T-helper 2 cell (primary cell): ENCODE measurements at places on chromosomes 4 and X.

GRCh38 chrX:32137525-32137924 is 1065.7 kb upstream of the FTHL17 start:
- no peak for DNase-seq

- no peak for DNase-seq
These were observed 182.5 kb downstream of the RASL11B start for GRCh38 chr4:53044651-53044960.

DNA sequence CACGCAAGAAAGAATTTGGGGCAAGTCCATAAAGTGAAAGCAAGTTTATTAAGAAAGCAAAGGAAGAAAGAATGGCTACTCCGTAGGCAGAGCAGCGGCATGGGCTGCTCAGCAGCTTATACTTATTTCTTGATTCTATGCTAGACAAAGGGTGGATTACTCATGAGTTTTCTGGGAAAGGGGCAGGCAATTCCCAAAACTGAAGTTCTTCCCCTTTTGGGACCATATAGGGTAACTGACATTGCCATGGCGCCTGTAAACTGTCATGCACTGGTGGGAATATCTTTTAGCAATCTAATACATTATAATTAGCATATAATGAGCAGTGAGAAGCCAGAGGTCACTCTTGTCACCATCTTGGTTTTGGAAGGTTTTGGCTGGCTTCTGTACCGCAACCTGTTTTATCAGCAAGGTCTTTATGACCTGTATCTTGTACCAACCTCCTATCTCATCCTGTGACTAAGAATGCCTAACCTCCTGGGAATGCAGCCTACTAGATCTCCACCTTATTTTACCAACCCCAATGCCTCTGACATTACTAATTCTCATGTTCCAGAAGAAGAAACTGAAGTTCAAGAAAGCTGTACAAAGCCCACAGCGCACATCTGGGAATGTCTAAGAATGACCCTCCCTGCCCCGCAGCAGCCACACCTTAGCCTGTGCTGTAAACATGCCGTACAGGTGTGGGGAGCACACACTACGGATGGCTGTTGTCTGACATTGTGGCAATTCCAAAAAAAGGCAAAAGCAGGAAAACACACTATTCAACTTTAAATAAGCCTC is 18.6 kb downstream of the RXFP1 start:
- no peak for DNase-seq

- peak; percentile 55 for DNase-seq
These were observed 3.4 kb upstream of the USP53 start for GRCh38 chr4:119209077-119209476.

- no peak for DNase-seq
These were observed 660.6 kb upstream of the TENM3 start for GRCh38 chr4:181582595-181582994.

GRCh38 chr4:166014411-166014810 is 141.4 kb downstream of the TLL1 start:
- DNase-seq = no peak

- DNase-seq = no peak
These were observed 254.2 kb downstream of the CBR4 start for GRCh38 chr4:168755598-168756477.

DNA sequence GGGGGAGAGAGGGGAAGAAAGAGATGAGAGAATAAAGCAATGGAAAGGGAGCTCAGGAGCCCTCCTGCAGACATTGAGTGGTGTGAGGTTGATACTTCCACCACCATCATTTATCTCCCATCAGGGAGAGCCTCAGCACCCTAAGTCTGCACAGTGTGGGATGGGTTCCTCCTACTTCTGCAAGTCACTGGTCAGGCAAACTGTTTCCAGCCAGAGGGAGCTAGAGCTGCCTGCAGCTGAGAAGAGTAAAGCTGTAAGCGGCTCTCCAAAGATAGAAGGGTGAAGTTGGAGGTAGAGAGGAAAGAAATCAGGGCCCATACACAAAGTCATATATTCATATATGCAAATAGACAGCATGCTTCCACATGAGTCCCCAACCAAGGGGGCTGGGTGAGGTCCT is 21.9 kb upstream of the ZNF81 start:
- no peak for DNase-seq

GRCh38 chr4:128347175-128347868 is 59.7 kb upstream of the PGRMC2 start:
- no peak for DNase-seq

DNA sequence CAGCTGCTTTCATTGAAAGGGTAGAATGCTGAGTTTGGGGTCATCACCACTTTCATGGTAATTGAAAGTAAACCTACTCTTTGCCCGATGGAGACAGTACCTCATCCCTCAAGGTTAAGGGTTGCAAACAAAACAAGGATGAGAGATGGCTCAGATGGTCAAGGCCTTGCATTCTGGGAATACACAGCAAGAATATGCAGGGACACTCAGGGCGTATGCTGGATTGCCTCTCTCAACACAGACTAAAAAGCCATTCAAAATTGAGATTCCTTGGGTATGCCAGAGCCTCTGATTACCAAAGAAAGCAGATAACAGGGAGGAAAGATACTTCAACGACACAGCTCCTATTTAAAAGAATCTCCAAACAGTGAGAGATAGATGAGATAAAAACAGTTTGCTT is 310.4 kb downstream of the ARAP2 start:
- no peak for DNase-seq

GRCh38 chr4:153706519-153706918 is 22.4 kb downstream of the TLR2 start:
- DNase-seq = peak; percentile 29

DNA sequence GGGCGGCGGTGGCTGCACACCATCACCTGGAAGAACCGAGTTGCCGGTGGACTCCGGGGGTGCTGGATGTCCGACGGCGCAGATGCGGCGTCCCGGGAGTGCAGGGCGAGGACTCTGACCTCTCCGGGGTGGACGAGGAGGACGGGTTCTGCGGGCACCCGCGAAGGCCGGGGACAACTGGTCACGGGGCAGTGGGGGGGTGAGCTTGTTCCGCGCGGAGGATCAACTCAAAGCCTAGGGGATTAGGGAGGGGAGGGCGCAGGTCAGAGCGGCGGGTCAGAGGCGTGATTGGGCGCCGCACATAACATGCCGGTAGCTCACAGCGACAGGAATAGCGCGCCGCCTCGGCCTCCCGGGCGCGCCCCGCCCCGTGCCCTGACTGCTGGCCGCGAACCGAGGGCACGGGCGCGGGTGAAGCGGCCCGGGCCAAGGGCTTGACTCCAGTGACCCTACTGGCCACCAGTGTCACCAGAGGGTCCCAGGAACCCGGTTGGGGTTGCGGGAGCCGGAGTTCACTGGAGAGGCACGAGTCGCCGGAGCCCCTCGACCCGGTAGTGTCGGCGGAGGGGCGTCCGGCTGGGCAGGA is at the start of gene KLHL34:
Gene KLHL34, minus strand, starts transcription at position 179 of the 586 bp plus-strand sequence. CDS start 542 bp downstream, outside the sequence.
- no peak for DNase-seq

GRCh38 chr4:119284876-119285780 is 36.8 kb downstream of the FABP2 start:
- DNase-seq = no peak

GRCh38 chrX:20906571-20906970 is 467.6 kb upstream of the CNKSR2 start:
- no peak for DNase-seq

GRCh38 chrX:130084631-130085237 is 25.6 kb downstream of the ELF4 start:
- no peak for DNase-seq

- DNase-seq = no peak
These were observed 2.0 kb upstream of the ARX start for GRCh38 chrX:25017667-25018247.

DNA sequence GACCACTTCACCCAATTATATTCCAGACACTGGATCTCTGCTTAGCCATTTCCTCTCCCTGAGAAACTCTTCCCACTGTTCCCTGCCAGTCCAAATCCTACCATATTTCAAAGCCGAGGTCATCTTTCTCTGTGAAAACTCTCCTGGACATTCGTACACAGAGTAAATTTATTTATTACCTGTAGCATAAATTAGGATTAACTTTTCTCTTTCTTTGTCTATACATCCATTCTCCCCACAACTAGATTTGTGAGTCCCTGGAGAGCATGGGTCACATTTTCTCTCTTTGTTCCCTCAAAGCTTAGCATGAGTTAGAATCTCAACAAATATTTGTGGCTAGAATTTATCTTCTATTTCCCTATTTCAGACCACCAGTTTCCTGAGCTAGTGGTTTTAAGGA is 27.8 kb upstream of the SMIM10 start:
- no peak for DNase-seq

- DNase-seq = no peak
These were observed 30.8 kb downstream of the BLOC1S4 start for GRCh38 chr4:6746721-6747293.

DNA sequence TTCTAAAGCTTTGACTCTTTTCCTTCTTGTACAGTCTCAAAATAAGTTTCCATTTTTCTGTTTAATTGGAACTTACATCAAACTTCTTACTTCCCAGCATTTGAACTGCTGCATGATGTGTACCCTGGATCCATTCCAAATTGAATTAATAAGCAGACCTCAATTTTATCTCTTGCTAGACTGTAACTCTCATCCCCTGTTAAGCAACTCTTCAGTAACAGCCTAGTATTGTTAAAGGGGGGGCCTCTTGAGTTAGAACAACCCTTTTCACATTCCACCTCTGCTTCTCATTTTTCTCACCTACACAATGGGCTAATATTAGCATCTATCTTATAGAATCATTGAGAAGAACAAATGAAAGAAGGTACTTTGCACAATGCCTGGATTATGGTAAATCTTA is 169.4 kb downstream of the IL1RAPL1 start:
- DNase-seq = no peak

DNA sequence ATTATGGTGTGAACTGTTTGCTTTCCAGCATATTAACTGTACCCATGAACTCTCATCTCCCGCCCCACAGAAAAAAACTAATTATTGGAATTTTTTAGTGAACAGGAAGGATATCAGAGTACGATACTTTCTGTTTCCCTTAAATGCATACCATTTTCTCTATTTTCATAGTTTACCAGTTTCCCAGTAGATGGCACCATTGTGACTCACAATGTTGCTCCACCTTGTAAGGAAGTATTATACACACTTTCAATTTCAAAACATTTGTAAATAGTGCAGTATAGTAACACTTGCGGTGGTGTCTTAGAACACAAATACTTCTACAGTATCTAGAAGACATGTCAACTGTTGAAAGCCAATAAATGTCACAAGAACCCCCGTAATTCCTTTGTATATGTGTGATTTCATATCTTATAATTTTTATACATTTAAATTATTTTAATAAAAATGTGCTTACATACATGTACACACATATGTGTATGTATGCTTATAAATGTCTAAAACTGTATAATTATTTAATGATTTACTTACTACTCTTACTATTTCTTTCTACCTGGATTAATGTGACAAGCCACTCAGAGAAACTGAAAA is 167.3 kb downstream of the SLIT2 start:
- no peak for DNase-seq

DNA sequence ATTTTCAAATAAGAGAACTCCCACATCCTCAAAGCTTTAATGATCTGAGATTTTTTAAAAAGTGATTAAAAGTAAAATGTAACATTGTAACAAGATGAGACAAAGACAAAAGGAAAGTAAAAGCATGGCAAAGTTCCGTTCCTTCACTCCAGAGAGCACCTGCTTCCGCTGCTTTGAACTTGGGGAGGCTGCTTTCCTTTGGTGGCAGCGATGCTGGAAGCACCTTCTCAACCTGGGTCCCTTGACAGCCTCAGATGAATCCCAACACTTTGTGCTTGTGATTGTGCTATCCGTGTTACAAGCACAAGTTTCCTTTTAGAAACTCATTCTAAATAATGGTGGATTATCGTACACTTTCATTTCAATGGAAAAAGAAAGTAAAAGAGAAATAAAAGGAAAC is 59.7 kb downstream of the HADH start:
- DNase-seq = no peak

- no peak for DNase-seq
These were observed 113.6 kb upstream of the EMCN start for GRCh38 chr4:100631281-100631968.

DNA sequence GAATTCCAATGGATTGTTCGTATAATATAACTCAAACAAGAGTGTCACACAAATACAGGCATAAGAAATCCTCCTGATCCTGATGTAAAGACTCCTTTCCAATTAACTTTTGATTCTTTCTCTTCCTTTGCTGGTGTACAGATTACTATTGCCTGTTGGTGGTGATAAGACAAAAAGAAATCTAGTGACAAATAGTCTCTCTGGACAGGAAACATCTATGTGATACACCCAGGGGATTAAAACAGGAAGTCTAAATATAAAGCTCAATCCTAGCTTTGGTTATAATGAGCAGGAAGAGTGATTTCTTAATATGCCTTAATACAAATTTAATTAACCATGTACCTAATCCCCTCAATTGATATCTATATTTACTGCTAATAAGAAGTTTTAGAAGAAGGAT is 45.1 kb downstream of the ARHGEF6 start:
- no peak for DNase-seq

GRCh38 chr4:161254375-161254774 is 909.4 kb downstream of the FSTL5 start:
- DNase-seq = no peak

GRCh38 chrX:15985937-15986336 is 131.3 kb upstream of the AP1S2 start:
- no peak for DNase-seq

- DNase-seq = no peak
These were observed 8.1 kb upstream of the DCTD start for GRCh38 chr4:182925298-182925757.

- DNase-seq = no peak
These were observed 24.2 kb downstream of the TBC1D14 start for GRCh38 chr4:6933691-6934430.

DNA sequence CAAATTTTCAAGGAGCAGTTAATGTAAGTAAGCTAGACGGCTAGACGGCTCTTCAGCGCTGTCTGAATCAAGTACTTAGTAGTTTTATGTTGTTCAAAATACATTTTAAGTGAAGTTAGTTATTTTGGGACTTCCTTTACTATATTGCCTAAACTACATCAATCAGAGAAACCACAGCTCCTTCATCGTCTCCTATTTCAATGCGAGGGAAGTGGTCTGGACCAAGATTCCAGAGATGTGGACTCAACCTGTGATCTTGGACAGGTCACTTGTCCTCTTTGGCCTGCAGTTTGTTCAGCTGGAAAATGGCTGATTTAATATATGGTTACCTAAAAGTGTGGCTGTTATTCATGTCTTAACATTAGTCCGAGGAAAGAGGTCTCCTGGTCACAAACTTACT is 10.6 kb downstream of the ING2 start:
- DNase-seq = no peak

- DNase-seq = no peak
These were observed 53.0 kb upstream of the SOD3 start for GRCh38 chr4:24742335-24742734.

GRCh38 chr4:77123411-77123810 is 33.6 kb upstream of the CCNG2 start:
- DNase-seq = no peak

DNA sequence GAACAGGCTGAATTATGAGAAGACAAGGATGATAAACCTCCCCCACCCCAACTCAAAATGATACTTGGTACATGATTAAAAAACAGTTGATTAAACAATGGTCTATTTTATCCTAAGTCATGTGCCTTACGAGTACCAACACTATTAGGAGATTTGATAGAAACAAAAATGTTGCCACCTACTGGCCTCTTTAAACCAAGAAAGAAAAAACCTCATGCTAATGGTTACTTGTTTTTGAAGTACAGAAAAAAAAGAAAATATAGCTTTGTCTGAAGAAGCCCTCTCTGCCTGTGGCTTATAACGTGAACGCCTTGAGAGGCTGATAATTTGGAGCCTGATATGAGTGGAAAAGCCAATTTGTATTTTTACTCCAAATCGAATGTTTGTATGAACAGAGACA is 538.2 kb downstream of the DMD start:
- DNase-seq = no peak
